Small intestine (tissue), 16 donors: ENCODE measurements at places on chromosomes 16 and 17. TPM values are rescaled to one million over a fixed set of nuclear protein-coding genes. Genes with fewer than 3 reads are reported as not detected.
A peak's percentile ranks its signal among the peaks of the same experiment; 100 is the strongest.

GRCh38 chr17:13542636-13543035 is 59.1 kb downstream of the HS3ST3A1 start:
- no peaks in the 10 kb centered on the region for H3K4me1 ChIP-seq
- no peak overlapping the region for H3K4me3 ChIP-seq
- no peaks in the 10 kb centered on the region for H3K36me3 ChIP-seq
- DNase-seq, result no peak

DNA sequence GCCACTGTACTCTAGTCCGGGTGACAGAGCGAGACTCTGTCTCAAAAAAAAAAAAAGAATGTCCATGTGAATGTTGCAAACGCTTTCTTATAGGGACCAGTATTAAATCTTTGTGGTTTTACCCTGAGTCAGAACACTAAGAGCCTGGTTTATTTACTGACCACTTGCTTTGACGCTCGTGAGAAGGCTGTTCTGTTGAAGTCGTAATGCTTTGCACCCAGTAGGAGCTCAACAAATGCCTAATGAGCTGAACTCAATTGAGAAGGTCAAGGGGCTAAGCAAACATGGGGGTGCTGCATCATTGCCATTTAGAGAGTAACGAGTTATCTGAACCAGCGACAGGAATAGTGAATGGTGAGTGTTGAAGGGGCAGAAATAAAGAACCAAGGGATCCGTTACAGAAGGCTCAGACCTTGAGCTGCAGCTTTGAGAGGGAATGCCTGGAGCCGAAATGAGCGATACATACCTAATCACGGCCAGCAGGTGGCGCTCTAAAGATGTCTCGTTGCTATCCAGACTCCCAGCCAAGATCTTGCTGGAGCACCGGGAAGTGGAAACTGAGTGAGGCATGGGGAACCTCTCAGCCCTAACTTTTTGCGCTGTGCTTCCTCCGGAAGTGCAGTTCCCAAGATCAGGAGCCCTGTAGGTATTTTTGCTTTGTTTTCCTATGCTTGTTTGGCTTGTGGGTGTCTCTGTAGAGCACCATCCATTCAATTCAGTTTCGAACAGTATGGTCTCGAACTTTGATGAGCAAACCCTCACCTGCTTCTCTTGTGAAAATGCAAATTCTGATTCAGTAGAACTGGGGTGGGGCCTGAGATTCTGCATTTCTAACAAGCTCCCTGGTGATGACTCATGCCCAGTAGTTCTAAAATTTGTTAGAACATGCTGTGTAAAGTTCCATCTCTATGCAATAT is 12.6 kb upstream of the RNF222 start:
- no peaks in the 10 kb centered on the region for H3K27me3 ChIP-seq
- H3K36me3 ChIP-seq, result no peaks in the 10 kb centered on the region
- H3K4me3 ChIP-seq, result no peak overlapping the region

- H3K27ac ChIP-seq, result no peak overlapping the region
- H3K27me3 ChIP-seq, result no peaks in the 10 kb centered on the region
- no peak for DNase-seq
- no peaks in the 10 kb centered on the region for H3K4me1 ChIP-seq
- H3K4me3 ChIP-seq, result no peak overlapping the region
Measured at GRCh38 chr16:64809876-64810629, 311.8 kb downstream of the CDH11 start.

GRCh38 chr17:35577830-35578196 is 558 bp downstream of the PEX12 start:
- peaks cover 3% of the 10 kb centered on the region for H3K4me1 ChIP-seq
- peak overlapping the region; percentile 88 for H3K27ac ChIP-seq
- H3K27me3 ChIP-seq, result no peaks in the 10 kb centered on the region
- no peaks in the 10 kb centered on the region for H3K36me3 ChIP-seq
- peak; percentile 45 for DNase-seq
- H3K4me3 ChIP-seq, result peak overlapping the region; percentile 76

DNA sequence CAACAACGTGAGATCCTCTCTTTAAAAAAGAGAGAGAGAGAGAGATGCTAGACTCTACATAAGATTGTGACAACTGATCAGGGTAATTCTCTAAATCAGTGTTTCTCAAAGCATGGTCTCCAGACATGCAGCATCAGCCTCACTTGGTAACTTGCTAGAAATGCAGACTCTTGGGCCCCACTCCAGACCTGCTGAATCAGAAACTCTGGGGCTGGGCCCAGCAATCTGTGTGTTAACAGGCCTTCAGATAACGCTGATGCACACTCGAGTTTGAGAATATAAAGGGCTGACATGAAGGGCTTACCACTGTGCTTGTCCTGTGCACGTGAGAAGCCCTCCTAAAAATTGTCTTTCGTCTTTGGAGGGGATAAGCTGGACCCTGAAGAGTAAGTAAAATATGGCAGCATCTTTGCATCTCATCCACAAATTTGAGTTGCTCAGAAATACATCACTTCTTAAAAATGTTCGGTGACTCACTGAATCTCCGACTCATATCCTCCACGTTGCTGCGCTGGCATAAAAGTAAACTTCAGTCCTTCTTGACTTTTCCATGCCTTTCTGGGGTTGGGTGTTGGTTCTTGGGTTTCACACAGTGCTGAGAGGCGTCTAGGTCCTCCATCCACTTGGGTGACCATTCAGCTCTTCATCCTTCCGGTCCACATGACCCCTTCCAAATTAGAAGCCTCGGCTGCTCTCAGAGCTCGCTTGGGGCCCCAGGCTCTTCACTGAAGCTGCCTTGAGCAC is 26.1 kb upstream of the KDM8 start:
- H3K27ac ChIP-seq, result no peak overlapping the region
- no peak for DNase-seq
- H3K4me3 ChIP-seq, result no peak overlapping the region
- H3K4me1 ChIP-seq, result no peaks in the 10 kb centered on the region

DNA sequence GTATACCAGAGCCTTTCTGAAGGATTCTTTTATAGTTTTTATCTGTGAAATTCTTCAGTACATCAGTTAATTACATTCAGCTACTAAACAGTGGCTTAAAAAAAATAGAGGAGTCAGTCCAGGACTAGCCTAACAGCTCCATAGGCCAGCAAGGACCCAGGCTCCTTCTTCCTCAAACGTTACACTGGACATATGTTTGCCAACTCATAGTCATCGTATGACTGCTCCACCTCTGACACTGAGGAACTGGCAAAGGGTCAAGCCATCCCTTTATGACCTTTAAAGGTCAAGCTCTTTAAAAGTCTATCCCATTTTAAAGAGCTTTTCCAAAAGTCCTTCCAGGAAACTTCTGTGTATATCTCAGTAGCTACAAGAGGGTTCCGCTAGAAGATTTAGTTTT is 36.6 kb downstream of the PHLPP2 start:
- H3K27me3 ChIP-seq, result no peaks in the 10 kb centered on the region
- no peak overlapping the region for H3K27ac ChIP-seq
- no peaks in the 10 kb centered on the region for H3K4me1 ChIP-seq
- no peak overlapping the region for H3K4me3 ChIP-seq
- H3K36me3 ChIP-seq, result peaks cover 26% of the 10 kb centered on the region

- no peak for DNase-seq
- no peaks in the 10 kb centered on the region for H3K27me3 ChIP-seq
- H3K4me3 ChIP-seq, result no peak overlapping the region
- no peaks in the 10 kb centered on the region for H3K4me1 ChIP-seq
- no peak overlapping the region for H3K27ac ChIP-seq
Measured at GRCh38 chr16:49542391-49542891, 168.8 kb downstream of the C16orf78 start.

- H3K4me1 ChIP-seq, result no peaks in the 10 kb centered on the region
- H3K27me3 ChIP-seq, result peaks cover 9% of the 10 kb centered on the region
- H3K27ac ChIP-seq, result no peak overlapping the region
Measured at GRCh38 chr17:7292194-7292593, 2.2 kb downstream of the YBX2 start.

DNA sequence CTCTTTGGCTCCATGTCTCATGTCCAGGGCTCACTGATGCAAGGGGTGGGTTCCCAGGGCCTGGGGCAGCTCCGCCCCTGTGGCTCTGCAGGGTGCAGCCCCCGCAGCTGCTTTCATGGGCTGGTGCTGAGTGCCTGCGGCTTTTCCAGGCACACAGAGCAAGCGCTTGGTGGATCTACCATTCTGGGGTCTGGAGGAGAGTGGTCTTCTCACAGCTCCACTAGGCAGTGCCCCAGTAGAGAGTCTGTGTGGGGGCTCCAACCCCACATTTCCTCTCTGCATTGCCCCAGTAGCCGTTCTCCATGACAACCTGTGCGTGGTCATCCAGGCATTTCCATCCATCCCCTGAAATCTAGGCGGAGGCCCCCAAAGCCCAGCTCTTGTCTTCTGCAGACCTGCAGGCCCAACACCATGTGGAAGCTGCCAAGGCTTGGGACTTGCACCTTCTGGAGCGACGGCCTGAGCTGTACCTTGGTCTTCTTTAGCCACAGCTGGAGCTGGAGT is 5.2 kb downstream of the IL32 start:
- no peak for DNase-seq
- H3K4me1 ChIP-seq, result peaks cover 19% of the 10 kb centered on the region
- H3K27me3 ChIP-seq, result no peaks in the 10 kb centered on the region
- H3K27ac ChIP-seq, result no peak overlapping the region
- H3K36me3 ChIP-seq, result peaks cover 31% of the 10 kb centered on the region

- H3K27me3 ChIP-seq, result no peaks in the 10 kb centered on the region
- no peaks in the 10 kb centered on the region for H3K4me1 ChIP-seq
- no peak overlapping the region for H3K27ac ChIP-seq
- no peak for DNase-seq
- H3K4me3 ChIP-seq, result no peak overlapping the region
- H3K36me3 ChIP-seq, result no peaks in the 10 kb centered on the region
Measured at GRCh38 chr16:48008011-48008525, 147.7 kb downstream of the ABCC12 start.

TNFRSF17 gene
- polyA plus RNA-seq, result not detected

CLEC10A gene
- polyA plus RNA-seq, result 8.4 TPM

GSG1L gene
- not detected for polyA plus RNA-seq

CHST4 gene
- polyA plus RNA-seq, result not detected

SOX8 gene
- 1.0 TPM for polyA plus RNA-seq

MT4 gene
- polyA plus RNA-seq, result not detected
